ENCODE measurements at places on chromosomes 5 and 9. TPM values are rescaled to one million over a fixed set of nuclear protein-coding genes. Genes with fewer than 3 reads are reported as not detected.

- DNase-seq: no peak
Observed at GRCh38 chr5:62263401-62263800, 42.6 kb upstream of the KIF2A start.

GRCh38 chr9:99511723-99512122, 289.6 kb downstream of the SEC61B start:
- DNase-seq: no peak

- no peak for DNase-seq
Observed at GRCh38 chr9:12846035-12846434, 71.2 kb downstream of the LURAP1L start.

DNA sequence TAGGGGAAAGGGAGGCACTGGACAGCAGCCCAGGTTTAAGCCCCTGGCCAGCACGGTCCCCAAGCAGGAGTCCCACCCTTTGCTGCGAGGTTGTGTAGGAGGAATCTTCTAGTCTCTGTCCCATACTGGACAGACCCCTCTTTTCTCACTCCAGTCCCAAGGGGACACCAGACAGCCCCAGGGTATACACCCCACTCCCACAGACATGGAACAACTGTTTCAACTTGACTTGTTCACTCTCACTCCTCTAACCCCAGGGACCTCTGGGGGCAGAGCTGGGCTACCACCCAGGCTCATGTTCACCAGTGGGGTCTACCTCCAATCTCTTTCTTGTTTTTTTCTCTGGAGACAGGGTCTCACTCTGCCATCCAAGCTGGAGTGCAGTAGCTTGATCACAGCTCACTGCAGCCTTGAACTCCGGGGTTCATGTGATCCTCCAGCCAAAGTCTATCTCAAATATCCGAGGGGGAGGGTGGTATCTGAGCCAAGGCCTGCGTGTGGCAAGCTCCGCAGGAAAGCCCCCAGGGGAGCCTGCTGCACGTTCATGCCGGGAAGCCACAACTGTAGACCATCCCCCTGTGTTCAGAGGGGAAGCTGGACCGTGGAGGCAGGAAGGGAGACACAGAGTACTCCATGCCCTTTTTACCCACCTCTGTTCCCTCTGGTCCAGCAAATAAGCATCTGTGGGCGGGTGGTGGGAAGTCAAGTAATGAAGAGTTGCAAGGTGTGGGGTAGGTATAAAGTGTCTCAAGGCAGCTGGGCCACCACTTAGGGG, 1.8 kb downstream of the PTGES2 start:
- DNase-seq: no peak

DNA sequence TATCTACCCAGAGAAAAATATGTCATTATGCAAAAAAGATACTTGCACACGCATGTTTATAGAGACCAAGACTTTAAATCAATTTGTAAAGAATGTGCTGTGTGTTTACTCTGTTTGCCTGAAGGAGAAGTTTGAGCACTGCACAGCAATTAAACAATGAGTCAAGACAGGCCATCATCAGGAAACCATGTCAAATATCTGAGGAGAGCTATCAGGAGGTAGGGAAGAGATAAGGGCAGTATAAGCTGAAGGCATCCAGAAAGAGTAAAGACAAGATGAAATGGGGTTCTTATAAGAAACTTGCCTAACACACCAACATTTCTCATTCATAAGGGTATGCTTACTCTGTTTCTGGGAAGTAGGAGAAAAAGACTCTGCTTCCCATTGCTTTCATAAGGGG, 405.8 kb upstream of the PTGER4 start:
- DNase-seq: no peak

DNA sequence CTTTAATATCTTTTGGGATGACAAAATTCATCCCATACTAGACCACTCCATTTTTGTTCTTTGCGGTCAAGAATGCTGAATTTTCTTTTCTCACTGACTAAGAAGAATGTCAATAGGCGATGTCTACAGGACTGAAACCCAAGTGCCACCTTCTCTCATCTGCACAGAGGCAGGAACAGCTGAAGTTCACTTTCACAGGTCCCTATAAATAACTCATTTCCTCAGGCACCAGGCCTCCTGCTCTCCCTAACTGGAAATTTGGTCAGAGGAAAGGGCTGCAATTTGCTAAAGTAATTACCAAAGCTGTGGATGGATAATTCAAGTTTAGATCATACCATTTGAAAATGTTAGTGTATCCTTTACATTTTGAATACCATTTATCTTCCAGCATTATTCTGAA, 142.9 kb downstream of the DIRAS2 start:
- no peak for DNase-seq

DNA sequence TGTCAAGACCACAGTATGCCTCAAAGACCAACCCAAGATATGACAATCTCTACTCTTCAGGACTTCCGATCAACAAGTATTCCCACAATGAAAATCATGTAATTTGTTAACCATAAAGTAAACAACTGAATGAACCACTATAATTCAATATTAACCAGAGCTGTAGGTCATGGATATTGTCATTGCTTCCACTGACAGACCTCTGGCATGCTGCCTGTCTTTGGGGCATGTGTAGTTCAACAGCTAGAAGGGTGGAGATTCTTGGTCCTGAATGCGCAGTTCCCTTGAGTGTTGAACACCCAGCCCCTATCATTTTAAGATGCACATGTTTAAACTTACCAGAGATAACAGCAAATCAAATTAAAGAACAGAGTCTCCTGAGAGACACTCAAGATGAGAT, 283.0 kb downstream of the CEMIP2 start:
- DNase-seq: no peak

DNA sequence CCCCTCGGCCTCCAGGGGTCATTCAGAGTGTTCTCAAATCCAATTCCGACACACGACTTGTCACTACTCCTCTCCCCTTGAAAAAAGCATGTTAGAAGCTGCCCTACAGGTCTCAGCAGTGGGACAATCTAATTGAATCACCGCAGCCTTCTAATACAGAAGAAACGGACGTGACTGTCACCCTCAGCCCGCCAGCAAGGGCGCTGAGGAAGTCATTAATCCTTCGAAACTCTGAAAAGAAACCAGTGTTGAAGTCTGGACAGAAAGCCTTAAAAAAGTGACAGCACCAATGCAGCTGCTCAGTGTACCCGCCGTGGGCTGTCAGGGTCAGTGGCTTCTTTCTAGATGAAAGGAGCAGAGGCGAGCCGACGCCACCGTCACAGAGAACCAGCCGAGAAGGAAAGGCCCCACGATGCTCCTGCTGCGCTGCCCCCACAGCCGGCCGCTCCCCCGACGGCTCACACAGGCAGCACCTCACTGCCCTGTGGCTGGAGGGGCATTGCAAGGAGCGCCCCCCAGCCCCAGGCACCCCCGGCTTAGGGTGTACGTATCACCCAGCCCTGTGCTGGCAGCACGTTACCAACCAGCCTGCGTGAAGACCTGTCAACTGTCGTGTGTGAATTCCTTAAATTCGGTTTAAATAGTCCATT, 5.7 kb downstream of the BRD3OS start:
- no peak for DNase-seq

PCDHGB1 gene
- total RNA-seq: 0.48 TPM

LHX2 gene
- not detected for total RNA-seq

SMIM3 gene
- total RNA-seq: 24.5 TPM

Measured in activated T-helper 2 cell treated with anti-CD3 and anti-CD28 coated beads, Interferon-gamma antibody, Interleukin-2, Interleukin-4, amounts not matched to agents 10 μg/mL and 5 μg/mL and 100 μg/mL, durations not matched to agents 14 hours and 24 hours and 36 hours (primary cell).